Left renal pelvis (tissue), 4 donors: ENCODE measurements at places on chromosomes 3 and 15. TPM values are rescaled to one million over a fixed set of nuclear protein-coding genes. Genes with fewer than 3 reads are reported as not detected.

DNA sequence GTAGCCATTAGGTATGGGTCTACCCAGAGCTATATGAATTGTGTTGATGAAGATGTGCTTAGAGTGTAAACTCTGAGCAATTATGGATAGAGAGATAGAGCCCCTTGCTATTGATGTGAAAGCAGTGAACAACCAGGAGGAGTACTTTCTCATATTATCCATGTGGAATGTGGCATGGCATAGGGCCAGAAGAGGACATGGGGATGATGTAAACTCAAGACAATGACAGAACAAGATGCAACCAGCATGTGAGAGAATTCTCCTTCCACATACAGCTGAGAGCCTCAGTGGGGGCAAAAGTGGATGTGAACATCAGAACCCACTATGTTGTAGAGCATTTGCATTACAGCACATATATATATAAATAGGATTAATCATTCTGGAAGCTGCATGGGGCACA lies 36.4 kb upstream of the BNC1 start:
- DNase-seq, result no peak

DNA sequence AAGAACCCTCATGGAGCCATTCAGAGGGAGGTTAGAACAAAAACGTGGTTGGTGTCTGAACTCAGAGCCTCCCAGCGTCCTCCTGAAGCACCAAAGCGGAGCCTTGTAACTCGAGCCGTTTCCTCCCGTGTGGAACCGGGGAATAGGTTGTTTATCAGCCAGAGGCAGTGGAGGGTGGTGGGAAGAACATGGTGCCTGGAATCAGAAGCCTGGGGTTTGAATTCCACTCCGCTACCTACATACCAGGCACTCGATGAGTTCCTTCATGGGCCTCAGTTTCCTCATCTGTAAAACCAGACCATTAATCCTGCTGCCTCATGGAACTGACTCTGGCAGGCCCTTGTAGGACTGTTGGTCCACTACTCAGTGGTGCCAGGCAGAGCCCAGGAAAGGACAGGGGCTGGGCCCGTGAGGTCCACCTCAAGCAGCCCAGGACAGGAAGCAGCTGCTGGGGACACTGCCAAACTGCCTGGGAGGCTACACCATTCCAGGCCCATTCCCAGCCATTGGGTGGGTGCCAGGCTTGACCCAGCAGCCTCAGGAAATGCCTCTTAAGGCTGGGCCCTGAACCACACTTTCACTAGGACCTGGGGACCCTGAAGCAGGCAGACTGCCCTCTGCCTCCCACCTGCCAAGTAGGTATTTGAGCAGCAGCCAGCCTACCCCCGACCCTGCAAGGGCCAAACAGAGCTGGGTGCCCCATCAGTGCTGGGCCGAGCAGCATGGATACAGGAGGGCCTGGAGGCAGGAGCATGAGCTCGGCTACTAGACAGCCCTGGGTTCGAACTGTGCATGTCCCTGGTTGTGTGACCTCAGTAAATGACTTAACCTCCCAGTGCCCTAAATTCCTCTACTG lies 33.4 kb downstream of the PRKCD start:
- DNase-seq, result peak; percentile 85

- no peak for DNase-seq
These were observed 236.9 kb upstream of the TRIM42 start for GRCh38 chr3:140441006-140441405.

DNA sequence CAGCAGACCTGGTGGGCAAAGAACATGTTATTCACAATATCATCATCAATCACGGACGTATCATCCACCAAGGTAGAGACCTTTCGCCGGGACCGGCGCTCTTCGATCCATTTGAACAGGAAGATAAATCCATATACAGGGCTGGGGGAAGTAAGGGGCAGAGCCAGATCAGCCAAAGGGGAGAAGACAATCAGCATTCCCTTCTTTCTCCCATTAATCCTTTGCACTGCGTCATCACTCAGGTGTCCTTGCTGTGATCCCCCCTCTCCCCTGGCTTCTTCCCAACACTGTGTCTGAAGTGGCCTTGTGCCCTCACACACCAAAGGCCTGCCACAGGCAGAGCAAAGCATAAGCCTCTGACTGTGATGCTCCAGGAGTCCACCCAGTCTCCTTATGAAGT lies 36.4 kb downstream of the SEMA3G start:
- DNase-seq, result no peak

DNA sequence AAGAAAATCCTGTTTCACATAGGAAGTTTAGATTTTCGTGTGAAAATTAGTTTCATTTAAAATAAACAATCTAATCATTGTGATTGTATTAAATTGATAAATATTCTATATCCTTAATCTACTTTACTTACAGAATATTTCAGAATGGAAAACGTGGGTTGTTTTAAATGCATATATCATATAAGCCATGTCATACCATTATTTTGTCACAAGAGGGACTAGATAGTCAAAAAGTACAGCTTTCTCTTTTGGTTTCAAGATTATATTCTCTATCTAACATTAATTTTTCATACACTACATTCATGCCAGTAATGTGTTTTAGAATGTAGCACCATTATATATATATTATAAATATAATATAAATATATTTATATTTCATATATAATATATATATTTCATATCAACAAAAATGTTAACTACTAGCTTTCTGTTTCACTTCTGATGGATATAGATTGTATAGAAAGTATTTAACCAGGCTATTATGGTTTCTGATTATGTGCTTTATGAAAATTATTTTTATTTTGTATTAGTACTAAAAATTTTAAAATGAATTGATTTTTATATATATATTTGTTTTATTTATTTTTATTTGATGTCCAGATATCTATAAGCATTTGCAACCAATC lies 45.3 kb downstream of the OSTN start:
- DNase-seq, result no peak

PLAAT1 gene
- 5.8 TPM for polyA plus RNA-seq

C3orf38 gene
- 26.4 TPM for polyA plus RNA-seq

DNA sequence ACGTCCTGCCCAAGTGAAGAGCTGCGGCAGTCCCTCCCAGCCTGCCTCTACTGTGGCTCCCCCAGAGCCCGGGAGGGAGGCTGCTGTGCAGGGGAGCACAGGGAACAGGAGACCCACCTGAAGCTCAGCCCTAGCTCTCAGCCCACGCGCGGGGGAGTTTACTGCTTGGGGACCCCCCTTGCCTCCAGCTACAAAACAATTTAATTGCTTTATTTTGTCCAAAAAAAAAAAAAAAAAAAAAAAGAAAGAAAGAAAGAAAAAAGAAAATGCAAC lies 78.1 kb downstream of the CLDN11 start:
- DNase-seq, result no peak

STXBP5L gene
- polyA plus RNA-seq, result 0.54 TPM

SLC27A2 gene
- 0.79 TPM for polyA plus RNA-seq

GRCh38 chr3:188059351-188059750 lies 94.6 kb upstream of the LPP start:
- no peak for DNase-seq

- DNase-seq, result no peak
These were observed 105.5 kb upstream of the MRPL3 start for GRCh38 chr3:131608296-131608695.

MYD88 gene
- polyA plus RNA-seq, result 24.0 TPM

DNA sequence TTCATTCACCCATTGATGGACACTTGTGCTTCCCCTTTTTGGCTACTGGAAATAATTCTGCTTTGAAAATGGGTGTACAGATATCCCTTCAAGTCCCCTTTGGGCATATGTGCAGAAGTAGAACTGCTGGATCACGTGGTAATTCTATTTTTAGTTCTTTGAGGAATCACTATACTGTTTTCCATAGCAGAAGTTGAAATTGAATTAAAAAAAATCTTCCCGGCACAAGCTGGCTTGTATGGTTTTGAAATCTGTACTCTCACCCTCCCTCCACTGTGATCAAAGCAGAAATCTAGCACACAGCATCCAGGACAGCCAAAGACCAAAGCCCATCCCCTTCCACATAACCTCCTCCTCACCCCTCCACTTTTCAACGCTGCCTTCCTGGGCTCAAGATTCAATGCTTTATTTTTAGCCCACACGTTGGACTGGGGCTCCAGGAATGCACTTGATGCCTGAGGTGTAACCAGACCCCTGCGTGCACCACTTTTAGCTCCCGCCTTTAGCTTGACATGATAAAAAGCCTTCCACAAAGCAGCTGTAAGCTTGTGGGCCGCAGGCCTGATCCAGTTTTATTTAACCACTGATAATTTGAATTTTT lies 29.9 kb downstream of the TMEM40 start:
- no peak for DNase-seq

DNA sequence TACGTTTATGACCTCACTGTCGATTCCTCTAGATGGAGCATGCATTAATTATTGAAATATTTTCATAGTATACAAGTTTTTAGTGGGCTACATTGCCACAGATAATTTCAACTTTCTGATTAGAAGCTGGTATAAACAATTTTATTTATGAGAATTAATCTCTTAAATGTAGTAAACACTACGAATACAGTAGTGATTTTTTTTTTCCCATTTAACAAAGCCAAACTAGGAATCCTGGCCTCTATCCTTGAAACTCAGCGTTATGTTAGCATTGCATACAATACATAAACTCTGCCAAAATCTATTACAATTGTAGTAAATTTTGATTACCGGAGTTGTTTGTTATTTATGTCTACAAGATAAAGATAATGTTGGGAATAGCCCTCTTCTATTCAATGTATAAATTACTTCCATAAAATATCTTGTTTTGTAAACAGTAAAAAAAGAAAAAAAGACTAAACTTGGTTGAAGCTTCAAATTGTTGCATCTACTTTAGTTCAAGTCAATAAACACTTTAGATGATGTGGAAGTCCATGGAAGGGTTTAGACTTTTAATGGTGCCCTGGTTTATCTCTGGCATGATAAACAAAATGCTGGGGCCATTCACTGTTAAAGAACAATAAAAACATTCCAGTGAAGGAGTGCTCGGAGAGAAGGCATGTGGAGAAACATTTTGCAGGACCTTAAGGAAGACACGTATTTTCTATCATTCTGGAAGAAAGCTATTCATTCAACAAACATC lies 77.3 kb upstream of the NR2F2 start:
- no peak for DNase-seq

- no peak for DNase-seq
These were observed 791.6 kb downstream of the ROBO1 start for GRCh38 chr3:78976200-78976599.

IMPDH2 gene
- polyA plus RNA-seq, result 196 TPM

DNAJB11 gene
- 76.2 TPM for polyA plus RNA-seq

DNA sequence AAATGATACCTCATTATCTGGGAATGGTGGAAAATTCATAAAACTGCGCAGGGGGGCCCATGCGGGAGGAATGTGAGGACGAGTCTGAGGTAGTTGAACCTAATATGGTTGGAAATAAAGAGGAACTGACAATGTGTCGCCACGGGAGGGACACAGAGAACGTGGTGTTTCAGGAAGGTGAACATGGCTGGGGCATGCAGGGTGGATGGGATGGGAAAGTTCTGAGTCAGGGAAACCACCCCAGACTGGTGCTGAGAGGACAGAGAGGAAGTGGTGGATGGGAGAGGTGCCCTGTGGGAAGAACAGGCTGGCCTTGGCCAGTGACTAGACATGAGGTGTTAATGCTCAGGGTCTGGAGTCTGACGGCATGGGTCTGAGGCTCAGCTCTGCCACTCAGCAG lies 137.1 kb upstream of the WNT5A start:
- DNase-seq, result no peak

DNA sequence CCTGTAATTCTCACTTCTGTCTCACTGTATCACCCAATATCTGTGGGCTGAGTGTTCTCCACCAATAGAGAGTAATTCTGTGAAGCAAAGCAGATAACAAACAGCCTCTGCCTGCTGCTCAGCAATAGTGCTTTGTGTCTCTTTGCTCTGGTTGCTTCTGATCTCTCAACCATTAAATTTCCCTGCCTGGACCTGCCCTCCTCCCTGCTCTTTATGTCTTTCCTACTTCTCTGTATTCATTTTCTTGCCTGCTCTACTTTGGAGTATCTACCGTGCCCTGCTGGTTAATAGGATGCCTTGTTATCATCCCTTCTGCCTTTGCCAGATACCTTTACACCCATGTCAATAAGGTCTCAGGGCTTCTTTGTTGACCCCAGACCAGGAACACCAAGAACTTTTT lies 102.9 kb upstream of the CGNL1 start:
- DNase-seq, result no peak

CD200R1 gene
- 1.3 TPM for polyA plus RNA-seq

SEMA6D gene
- polyA plus RNA-seq, result 43.9 TPM

GOLGA8J gene
- polyA plus RNA-seq, result 1.6 TPM

- DNase-seq, result no peak
These were observed 923.6 kb downstream of the TUSC7 start for GRCh38 chr3:117633207-117633606.

GRCh38 chr15:29089731-29090616 lies 179.6 kb downstream of the NSMCE3 start:
- no peak for DNase-seq

DNA sequence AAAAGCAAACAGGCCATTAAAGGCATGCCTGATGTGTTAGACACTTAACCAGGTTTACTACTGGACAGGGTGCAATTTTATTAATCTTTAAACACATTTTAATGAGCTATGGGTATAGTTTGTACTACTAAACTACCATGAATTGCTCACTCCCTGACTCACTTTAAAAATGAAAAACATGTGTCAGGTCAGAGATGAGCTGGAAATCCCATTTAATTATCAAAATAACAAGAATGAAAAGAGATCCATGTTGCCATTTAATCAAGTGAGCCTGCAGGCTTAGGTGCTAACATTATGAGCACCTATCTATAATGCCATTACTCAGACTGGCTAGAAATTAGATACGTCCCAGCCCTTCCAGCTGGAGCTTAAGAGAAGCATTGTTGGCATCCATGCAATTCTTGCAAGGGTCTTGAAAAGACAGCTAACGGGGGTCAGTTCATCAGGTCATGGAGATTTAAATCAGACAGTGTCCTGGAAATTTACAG lies 224.4 kb downstream of the THRB start:
- peak; percentile 21 for DNase-seq

DNA sequence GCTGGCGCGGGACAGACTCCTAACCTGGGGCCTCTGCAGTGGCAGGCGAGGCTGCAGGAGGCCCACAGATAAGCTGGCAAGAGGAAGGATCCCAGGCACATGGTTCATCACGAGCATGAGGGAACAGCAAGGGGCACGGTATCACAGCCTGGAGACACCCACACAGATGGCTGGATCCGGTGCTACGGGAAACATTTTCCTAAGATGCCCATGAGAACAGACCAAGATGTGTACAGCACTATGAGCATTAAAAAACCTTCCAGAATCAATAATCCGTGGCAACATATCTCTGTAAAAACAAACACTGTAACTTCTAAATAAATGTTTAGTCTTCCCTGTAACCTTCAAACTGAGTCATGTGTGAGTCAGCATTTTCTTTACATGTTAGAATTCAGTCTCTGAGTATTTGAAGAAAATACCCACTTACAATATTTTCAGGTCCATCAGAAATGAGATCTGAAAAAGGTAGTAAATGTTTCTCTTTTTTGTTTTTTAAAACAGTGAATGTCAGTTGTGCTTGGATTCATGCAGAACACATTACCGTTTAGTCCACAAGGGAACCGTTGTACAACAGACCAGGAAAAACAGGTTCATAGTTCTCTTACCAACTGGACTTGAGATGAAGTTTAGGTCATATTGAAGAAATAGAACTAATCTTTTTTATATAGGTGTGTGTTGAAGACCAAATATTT lies 75.9 kb downstream of the BOC start:
- DNase-seq, result no peak

- DNase-seq, result no peak
These were observed 80.4 kb upstream of the IGF1R start for GRCh38 chr15:98567951-98568350.
